Activated T-cell treated with anti-CD3 and anti-CD28 coated beads, Interleukin-2, amount 50 U/mL, for 4 hours (primary cell): ENCODE measurements at places on chromosomes 11 and 22. TPM values are rescaled to one million over a fixed set of nuclear protein-coding genes. Genes with fewer than 3 reads are reported as not detected.

DNA sequence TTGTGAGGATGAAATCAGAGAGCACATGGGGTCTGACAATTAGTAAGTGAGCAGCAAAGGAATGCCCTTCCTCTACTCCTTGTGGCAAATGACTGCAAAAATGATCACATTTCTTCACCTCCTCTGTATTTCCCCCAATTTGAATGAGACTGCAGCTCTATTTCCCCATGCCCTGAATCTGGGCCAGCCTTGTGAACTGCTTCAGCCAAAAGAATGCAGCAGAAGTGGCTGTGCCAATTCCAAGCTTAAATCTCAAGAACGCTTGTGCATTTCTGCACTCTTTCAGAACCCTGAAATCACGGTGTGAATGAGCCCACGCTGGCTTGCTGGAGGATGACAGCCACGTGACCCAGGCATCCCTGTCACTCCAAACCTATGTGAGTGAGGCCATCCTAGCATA, 9.9 kb downstream of the SLC43A3 start:
- DNase-seq = no peak

DNA sequence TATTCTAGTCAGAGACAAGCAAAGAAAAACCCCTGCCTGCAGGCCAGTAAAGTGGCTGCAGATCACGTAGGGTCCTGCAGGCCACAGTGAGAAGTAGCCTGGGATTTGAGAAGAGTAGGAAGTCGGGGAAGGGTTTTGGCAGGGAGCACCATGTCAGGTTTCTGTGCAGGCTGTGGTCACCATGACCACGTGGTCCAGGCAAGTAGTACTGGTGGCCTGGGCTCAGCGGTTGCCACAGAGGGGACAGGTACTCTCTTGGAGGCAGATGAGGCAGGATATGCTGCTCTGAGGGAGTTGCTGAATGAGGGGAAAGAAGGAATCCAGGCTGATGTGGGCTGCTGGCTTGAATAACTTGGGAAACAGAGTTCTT, 46.5 kb downstream of the PISD start:
- DNase-seq = no peak

IFITM5 gene
- not detected for total RNA-seq

- DNase-seq = no peak
Measured at GRCh38 chr11:23988381-23989006, 508.4 kb upstream of the LUZP2 start.

PAK1 gene
- total RNA-seq = 17.4 TPM

DNA sequence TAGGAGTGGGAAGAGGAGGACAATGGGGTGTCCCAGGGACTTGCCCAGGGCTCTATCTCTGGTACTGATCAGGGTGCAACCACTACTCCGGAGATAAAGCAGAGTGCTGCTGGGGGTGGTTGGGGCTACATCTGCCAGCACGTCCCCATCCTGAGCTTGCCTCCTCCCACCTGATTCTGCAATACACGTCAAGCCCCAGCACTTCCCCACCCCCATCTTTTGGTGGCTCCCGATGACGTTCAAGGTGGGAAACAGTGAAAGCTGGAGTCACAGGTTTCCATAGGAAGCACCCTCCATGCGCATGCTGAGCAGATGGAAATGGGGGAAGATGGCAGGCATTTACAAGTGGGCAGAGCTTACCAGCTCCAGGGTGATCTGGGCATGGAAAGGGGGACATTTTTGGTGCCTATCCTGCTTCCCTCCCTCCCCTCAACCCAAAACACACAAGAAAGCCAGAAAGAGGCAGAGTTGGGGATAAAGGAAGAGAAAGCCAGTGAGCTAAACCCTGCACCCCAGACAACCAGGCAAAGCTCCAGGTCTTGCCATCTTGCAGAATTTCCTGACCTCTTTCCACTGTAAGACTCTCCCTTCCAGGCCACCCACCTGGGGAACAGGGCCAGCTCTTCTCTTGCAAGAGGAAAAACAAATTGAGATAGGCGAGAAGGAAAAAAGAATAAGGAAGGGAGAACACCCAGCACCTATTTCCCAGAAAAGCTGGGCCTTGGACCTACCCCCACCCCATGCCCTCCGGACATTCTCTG, 15.8 kb downstream of the SYT7 start:
- no peak for DNase-seq

DNA sequence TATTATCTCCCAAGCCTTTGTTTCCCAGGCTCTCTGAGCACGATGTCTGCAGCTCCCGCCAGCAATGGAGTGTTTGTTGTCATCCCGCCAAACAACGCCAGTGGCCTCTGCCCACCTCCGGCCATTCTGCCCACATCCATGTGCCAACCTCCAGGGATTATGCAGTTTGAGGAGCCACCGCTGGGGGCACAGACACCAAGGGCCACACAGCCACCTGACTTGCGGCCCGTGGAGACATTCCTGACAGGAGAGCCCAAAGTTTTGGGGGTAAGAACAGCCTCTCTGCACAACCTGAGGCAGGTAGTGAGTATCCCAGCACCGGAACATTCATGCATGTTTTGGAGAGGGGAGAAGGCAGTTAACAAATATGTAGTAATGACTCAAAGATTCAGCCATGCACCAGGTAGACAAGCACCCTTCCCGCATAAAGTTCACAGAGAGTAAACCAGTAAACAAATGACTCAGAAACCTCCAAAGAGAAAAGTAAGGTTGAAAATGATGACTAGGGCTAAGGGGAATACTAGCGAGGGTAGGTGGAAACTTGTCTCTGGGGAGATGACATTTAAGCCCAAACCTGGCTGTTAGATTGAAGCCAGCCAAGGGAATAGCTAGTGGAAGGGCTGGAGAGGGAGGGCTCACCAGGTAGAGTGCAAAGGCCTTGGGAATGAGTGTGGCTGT, 7.2 kb downstream of the MS4A15 start:
- DNase-seq = no peak

GRCh38 chr11:75333022-75333806, 18.2 kb downstream of the ARRB1 start:
- no peak for DNase-seq

- no peak for DNase-seq
Measured at GRCh38 chr11:125235071-125235471, 70.5 kb downstream of the PKNOX2 start.

DNA sequence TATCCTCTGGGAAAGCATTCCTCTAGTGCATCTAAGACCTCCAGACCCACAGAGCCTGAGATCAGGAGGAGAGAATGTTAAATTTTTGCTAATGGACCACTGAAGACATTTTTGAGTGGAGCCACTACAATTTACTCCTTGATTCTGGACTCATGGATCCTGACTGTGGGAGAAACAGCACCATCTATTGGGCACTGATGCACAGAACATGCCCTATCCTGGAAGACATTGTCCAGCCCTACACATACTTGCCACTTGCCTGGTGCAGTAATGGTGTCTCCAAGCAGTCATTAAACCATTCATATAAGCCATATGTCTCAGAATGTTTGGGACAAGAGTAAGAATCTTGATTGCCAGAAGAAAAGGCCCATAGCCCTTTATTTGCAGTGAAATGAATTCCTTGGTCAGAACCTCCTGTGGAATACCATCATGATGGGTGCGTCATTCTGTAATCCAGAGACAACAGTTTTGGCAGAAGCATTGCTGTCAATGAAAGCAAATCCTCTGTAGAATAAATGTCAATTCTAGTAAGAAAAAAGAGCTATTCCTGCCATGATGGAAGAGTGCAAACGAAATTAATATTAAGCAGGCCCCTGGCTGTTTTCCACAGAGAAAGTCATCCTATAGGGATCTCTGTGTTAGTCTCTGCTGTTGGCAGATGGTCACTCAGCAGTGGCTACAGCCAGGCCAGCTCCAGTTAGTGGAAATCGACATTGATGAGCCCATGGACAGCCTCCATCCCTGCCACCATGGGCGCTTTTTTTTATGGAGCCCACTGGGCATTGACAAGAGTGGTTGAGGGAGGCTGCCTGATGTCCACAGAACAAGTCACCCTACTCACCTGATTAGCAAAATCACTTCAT, 43.5 kb downstream of the GGTLC2 start:
- no peak for DNase-seq

GRCh38 chr11:66258473-66258893, 10.0 kb upstream of the RAB1B start:
- no peak for DNase-seq

DNA sequence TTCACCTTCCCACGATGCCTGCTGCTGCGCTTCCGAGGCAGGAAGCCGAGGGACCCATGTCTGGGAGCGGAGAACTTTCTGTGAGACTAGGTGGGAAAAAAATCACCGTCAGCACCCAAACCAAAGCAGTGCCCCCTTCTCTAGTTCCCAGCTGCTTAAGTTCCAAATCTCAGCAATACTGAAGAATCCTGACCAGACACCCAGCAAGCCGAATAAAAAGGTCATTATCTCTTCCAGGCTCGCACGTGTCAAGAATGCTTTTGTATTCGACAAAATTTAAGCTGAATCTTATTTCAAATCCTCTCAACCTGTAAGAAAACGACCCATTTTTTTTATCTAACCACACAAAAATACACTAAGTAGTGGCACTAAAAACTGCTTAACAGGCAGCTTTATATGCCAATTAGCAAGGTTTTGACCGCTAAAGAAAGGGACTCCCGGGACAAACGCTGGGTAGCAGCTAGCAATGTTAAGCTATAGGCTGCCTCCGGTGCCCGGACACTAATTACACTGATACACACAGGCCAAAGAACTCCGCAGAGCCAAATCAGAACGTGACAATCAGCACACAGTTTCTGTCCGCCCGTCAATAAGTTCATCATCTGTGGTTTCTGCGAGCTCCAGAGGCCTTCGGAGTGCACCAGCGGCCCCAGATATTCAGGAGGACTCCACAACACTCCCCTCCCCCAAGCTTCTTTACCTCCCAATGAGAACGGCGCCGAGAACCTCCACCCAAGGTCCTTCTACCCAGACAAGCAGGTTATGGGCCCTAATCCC, 728 bp downstream of the RPL3 start:
- peak; percentile 36 for DNase-seq

DNA sequence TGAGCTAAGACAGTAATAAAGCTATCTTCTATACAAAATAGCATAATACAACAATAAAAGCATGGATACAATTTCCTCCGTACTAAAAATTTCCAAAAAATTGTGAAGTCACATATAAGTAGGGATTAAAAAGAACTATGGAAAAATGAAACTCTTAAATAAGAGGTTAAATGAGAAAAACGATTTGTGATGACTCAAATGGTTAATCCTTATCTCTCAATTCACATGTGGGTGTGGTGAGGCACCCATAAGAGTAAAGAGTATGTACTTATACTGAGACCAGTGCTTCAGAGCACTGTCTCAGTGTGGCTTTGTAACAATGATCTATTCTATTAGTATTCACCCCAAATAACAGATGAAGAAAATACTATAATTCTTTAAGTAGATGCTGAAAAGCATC, 25.0 kb upstream of the CCDC34 start:
- DNase-seq = no peak

GRCh38 chr11:115930886-115931547, 426.8 kb upstream of the CADM1 start:
- DNase-seq = no peak

DNA sequence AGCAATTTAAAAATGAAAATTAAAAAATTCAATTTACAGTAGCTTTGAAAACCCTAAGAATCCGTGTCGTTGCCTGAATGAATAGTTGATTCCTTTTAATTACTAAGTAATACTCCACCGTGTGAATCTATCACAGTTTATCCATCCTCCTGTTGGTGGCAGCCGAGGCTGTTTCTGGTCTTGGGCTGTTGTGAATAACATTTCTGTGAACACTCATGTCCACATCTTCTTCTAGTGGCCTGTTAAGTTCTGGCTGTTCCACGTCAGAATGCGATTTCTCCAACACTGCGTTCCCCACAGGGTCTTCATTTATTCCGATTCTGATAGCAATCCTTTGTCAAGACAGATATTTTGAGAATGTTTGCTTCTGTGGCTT, 223.0 kb downstream of the TBC1D22A start:
- no peak for DNase-seq

DNA sequence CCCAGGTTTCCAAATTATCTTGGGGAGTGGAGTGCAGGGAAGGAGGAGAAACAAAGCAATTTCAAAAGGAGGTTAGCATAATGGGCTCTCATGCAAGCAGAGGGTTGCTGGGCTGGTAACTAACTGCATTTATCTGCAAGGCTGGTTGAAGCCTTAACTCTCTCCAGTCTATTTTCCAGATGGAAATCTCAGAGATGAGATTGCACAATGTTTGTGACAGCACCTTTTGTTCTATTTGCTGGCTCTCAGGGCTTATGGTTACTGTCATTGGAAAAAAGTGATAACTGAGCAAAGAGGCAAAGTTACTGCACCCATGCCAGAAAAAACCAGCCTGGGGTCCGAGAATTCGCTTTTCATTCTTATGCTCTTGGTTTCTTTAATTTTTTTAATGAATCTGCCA, 33.2 kb downstream of the ABCC8 start:
- no peak for DNase-seq

MUC2 gene
- total RNA-seq = 0.24 TPM

KCTD14 gene
- total RNA-seq = 0.45 TPM

MAP6 gene
- total RNA-seq = not detected

- DNase-seq = no peak
Measured at GRCh38 chr22:19120829-19121630, 1.2 kb downstream of the DGCR2 start.

FANCF gene
- total RNA-seq = 14.5 TPM

DNA sequence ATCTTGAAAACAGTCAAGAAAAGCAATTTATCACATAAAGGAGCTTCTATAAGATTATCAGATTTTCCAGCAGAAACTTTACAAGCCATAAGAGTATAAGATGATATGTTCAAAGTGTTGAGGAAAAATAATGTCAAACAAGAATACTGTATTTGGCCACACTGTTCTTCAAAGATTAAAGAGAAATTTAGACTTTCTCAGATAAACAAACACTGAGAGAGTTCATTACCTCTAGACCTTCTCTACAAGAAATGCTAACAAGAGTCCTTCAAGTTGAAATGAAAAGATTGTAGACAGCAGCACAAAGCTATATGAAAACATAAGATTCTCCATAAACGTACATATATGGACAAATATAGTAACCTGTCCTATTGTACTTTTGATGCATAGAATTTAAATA, 8.0 kb upstream of the MTMR2 start:
- DNase-seq = no peak

OR52E8 gene
- not detected for total RNA-seq

GRCh38 chr11:61684870-61685616, 4.9 kb downstream of the DAGLA start:
- no peak for DNase-seq

CLDN25 gene
- total RNA-seq = not detected

DNA sequence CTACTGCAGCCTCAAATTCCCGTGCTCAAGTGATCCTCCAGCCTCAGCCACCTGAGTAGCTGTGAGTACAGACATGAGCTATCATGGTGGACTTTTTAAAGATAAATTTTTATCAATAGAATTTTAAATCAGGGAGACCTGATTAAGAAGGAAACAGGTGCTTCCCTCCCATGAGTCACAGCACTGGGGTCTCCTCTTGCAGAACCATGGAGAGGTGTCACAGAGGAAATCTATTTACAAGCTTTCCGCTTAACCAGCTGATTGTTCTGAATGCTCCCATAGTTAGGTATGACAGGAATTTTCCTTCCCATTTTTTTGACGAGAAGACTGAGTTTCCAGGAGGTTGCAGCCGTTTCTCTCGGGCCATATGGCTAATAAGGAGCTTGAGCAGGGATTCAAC, 516.1 kb downstream of the MIAT start:
- DNase-seq = no peak

CBLIF gene
- total RNA-seq = not detected

PNPLA5 gene
- not detected for total RNA-seq

GRCh38 chr22:44887941-44888366, 121.9 kb downstream of the PHF21B start:
- no peak for DNase-seq

- DNase-seq = peak; percentile 83
Measured at GRCh38 chr22:26658671-26659478, 1.5 kb downstream of the MIAT start.

- DNase-seq = no peak
Measured at GRCh38 chr22:27715106-27715505, 86.5 kb downstream of the MN1 start.
